ENCODE measurements at places on chromosomes 2 and 18. TPM values are rescaled to one million over a fixed set of nuclear protein-coding genes. Genes with fewer than 3 reads are reported as not detected.

DNA sequence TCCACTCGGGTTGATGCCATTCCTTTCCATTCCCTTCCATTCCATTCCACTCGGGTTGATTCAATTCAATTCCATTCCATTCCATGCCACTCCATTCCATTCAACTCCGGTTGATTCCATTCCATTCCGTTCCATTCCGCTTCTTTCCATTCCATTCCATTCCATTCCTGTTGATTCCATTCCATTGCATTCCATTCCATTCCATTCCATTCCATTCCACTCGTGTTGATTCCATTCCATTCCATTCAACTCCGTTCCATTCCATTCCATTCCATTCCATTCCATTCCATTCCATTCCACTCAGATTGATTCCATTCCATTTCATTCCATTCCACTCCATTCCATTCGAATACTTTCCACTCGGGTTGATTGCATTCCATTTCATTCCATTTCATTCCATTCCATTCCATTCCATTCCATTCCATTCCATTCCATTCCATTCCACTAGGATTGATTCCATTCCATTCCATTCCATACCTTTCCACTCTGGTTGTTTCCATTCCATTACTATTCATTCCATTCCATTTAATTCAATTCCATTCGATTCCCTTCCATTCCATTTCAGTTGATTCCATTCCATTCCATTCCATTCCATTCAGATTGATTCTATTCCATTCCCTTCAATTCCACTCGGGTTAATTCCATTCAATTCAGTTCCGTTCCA is 1141.8 kb downstream of the RPIA start:
- no peak for DNase-seq

DNA sequence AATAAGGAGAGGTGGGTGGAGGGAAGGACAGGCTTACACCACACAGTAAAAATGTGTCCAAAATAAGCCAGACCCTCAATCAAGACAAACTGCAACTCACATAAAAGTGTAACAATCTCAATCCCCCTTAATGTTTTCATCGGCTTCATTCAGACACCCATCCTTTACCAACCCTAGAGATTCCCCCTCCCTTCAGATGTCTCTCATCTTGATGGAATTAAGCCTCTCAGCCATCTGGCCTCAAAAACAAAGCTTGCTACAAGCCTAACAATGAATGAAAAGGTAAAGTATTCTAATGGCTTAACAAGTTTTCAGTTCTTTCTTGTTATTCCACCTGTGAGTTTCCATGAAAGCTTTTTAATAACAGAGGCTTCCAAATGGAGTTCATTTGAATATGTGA is 5.2 kb downstream of the RTTN start:
- DNase-seq: no peak

DNA sequence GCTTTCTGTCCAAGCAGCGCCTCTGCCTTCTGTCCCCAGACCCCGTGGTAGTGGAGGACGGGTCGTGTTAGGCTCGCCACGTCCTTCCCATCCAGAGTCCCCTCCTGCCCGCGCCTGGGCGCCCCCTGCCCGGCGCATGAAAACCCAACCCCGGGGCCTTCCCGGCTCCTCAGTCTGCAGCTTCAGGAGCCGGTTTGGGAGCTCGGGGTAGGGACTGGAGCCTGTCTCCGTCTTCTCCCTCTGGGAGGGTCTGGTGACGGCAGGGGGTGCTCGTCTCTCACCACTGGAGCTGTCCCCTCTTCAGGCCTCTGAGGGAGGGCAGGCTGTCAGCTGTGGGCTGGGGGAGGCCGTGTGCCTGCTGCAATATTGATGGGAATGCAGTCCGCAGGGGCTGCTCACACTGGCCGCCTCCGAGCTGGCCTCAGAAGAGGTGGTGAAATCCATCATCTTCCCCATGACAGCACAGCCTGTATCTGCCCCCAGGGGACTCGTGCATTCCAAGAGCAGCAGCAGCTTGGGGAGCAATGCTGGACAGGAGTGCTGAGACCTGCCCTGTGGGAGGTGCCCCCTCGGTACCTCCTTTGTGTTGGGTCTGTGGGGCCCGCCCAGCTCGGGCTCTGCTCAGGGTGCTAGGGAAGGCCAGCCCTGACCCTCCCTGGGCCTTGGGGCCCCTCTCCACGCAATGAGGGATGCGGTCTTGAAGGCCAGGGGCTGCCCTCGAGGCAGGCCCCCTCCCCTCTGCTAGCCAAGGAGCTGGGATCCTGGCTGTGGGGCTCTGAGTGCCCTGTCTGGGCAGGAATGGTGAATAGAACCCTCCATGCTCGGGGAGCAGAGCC is 17.8 kb upstream of the KLHL30 start:
- DNase-seq: no peak

DNA sequence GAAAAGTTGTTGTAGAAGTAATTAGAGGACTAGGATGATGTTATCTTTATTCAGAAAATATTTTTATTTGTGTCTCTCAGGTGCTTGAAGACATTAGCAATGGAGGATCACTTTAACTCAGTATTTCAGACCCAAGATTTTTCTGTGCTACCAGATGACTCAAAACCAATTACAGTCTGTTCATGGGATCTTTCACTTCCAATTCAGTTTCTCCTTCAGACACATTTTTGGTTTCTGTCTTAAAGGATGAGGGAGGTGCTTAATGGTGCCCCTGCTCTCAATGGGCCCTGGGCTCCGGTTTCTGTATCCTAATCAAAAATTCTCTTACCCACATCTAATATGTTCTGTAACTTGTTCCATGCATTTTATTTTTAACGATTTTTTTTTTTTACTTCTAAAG is 53.7 kb upstream of the HDAC4 start:
- no peak for DNase-seq

UBE2F gene
- total RNA-seq: 62.3 TPM

NPPC gene
- 16.5 TPM for total RNA-seq

GLB1L gene
- 12.7 TPM for total RNA-seq

MYO7B gene
- 0.28 TPM for total RNA-seq
